ENCODE measurements at places on chromosomes 12 and 14. TPM values are rescaled to one million over a fixed set of nuclear protein-coding genes. Genes with fewer than 3 reads are reported as not detected.

SLC6A15 gene
- total RNA-seq: 9.2 TPM

KCNA1 gene
- not detected for total RNA-seq

MYO1H gene
- total RNA-seq: not detected

KRT75 gene
- not detected for total RNA-seq

SERPINA12 gene
- not detected for total RNA-seq

IL26 gene
- total RNA-seq: not detected

ASIC1 gene
- 2.7 TPM for total RNA-seq

SERPINA3 gene
- total RNA-seq: 0.17 TPM

SUOX gene
- total RNA-seq: 2.2 TPM

CLEC4D gene
- not detected for total RNA-seq

RABGGTA gene
- 22.2 TPM for total RNA-seq

BCL2L14 gene
- not detected for total RNA-seq

TEAD4 gene
- 39.8 TPM for total RNA-seq

GOLGA5 gene
- 21.3 TPM for total RNA-seq

PRR4 gene
- 6.9 TPM for total RNA-seq

PLXNC1 gene
- 0.76 TPM for total RNA-seq

RPL10L gene
- not detected for total RNA-seq

KRT7 gene
- 1.0 TPM for total RNA-seq

HCAR3 gene
- total RNA-seq: not detected

SLC35F4 gene
- total RNA-seq: 0.59 TPM

ANKS1B gene
- 1.1 TPM for total RNA-seq
